GOT3 (cell line): ENCODE measurements at places on chromosomes 2 and 18.

DNA sequence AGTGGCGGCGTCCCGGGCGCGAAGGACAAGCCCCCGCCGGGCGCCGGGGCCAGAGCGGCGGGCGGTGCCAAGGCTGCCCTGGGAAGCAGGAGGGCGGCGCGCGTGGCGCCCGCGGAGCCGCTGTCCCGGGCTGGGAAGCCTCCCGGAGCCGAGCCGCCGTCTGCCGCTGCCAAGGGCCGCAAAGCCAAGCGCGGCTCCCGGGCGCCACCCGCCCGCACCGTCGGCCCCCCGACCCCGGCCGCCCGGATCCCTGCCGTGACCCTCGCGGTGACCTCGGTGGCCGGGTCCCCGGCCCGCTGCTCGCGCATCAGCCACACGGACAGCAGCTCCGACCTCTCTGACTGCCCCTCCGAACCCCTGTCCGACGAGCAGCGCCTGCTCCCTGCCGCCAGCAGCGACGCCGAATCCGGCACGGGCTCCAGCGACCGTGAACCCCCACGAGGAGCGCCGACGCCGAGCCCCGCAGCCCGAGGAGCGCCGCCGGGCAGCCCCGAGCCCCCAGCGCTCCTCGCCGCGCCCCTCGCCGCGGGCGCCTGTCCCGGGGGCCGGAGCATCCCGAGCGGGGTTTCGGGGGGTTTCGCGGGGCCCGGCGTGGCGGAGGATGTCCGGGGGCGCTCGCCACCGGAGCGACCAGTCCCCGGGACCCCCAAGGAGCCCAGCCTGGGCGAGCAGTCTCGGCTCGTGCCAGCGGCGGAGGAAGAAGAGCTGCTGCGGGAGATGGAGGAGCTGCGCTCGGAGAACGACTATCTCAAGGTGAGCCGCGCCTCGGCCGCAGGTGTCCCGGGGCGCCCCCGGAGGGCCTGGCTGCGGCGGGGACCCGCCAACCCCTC lies 820 bp downstream of the MTCL1 start:
- DNase-seq: no peak

DNA sequence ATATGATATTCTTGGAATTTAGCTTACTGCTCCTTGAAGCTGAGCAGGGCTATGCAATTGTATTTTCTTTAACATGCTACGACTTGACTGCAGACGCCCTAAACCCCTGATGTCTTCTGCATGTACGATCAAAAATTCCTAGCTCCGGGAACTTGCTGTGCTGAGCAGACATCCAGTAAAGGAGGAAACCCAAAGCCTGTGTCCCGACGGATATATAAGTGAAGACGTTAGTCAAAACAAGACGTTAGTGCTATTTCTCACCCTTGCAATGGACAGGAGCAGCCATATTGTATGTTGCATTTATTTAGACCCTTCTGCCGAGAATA lies 51.5 kb downstream of the SETBP1 start:
- no peak for DNase-seq

DNA sequence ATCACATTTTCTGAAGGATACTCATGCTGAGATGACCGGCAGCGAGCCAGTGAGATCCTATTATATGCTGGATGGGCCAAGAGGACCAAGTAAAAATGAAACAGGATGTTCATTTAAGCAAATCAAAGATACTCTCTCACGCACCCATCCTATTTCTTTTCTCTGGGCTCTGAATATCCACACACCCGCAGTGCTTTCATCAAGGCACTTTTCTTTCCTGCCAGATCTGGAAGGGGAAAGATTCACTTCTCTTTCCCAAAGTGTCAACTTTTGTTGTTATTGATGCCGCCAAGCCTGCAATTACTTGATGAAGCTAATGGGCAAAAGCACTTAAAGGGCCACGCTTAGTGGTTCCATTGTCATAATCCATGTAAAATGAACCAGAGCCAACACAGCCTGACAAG lies 191.9 kb upstream of the CHAC2 start:
- DNase-seq: no peak

GRCh38 chr2:40760071-40760666 lies 308.3 kb upstream of the SLC8A1 start:
- no peak for DNase-seq

DNA sequence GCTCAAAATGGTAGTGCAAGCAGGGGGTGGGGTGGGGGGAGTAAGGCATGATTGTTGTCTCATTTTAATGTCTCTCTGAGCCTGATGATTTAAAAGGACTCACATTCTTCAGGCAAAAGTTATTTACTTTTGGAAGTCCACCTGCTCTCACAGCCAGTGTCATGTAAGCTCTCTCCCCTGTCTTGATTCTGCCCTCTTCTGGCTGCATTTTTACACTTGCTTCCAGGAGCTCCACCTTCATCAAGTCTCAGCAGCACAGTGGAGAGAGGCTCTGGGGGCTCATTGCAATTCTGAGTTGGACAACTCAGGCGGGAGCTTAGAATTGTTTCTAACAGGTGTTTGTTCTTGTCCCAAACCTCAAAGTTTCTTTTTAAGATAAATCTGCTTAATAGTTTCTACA lies 39.2 kb downstream of the GNAL start:
- DNase-seq: no peak

DNA sequence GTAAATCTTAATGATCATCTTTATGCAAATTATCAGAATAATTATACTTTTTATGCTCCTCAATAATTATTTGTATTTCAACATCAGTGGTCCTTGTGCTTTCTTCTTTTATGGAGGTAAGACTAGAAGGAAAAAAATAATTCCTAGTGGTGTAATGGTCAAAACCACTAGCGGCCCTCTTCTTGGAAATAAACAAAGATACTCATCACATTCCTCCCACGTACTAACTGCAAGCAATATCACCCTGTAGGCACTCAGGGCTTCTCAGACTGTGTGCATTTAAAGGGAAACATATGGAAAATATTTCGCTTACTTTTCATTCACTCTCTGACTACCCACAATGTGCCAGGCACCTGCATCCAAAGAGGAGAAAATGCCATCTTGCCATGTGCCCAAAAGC lies 263.7 kb downstream of the DOK6 start:
- DNase-seq: no peak

DNA sequence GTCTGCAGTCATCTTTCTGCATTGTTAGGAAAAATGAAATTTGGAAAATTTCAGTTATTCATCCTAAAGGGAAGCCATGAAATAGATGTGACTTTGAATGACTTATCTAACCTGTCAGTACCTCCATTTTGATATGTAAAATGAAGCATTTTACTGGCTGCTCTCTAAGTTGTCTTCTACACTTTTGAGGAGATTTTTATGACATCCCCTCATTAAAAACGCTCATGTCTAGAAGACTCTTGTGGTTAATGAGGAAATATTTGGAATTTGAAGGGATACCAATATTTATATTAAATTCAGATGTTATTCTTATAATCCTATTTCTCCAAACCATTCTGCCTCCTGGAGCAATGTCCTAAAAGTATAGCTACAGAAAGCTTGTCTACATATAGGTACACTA lies 73.8 kb upstream of the THUMPD2 start:
- no peak for DNase-seq

- DNase-seq: no peak
Observed at GRCh38 chr18:69402533-69402989, 1.9 kb downstream of the DOK6 start.

DNA sequence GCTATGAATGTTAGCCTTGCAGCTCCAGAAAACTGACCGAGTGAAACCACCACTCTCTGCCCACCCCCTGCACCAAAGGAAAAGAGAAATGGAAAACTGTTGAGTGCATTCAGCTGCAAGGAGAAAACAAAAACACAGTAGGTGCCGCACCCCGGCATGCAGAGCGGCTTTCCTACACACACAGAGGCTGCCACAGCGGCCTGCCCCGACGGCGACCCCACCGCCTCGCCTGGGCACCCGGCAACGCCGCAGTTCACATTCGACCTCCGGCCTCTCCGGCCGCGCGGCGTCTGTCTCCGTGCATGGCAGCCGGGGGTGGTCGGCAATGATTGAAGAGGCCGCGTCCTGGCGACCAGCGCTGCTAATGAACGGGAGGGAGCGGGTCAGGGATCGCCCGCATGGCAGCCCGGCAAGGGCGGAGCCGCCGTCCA lies 417.1 kb upstream of the SALL3 start:
- no peak for DNase-seq

DNA sequence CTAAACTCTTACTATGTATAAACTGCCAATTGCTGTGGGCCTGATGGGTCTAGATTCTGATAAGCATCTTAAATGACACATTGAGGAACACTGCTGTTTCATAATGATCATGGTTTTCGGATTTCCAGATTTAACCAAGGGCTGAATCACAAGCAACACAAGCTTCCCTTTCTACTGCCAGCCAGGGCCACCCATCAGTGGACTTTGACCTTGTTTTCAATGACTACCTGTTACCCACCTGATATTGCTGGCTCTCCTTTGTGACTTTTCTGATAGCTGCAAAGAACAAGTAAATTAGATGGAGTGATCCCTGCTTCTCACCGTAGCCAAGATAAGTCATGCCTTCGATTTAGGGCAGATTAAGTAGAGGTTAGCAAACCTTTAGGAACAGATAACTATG lies 259.0 kb downstream of the PAX3 start:
- no peak for DNase-seq

- no peak for DNase-seq
Observed at GRCh38 chr2:236171181-236171679, 3.0 kb upstream of the GBX2 start.

GRCh38 chr18:22475426-22476100 lies 57.8 kb upstream of the CTAGE1 start:
- no peak for DNase-seq

- no peak for DNase-seq
Observed at GRCh38 chr2:30145826-30146336, 926 bp upstream of the YPEL5 start.

- DNase-seq: no peak
Observed at GRCh38 chr18:77068321-77069312, 64.0 kb downstream of the MBP start.

DNA sequence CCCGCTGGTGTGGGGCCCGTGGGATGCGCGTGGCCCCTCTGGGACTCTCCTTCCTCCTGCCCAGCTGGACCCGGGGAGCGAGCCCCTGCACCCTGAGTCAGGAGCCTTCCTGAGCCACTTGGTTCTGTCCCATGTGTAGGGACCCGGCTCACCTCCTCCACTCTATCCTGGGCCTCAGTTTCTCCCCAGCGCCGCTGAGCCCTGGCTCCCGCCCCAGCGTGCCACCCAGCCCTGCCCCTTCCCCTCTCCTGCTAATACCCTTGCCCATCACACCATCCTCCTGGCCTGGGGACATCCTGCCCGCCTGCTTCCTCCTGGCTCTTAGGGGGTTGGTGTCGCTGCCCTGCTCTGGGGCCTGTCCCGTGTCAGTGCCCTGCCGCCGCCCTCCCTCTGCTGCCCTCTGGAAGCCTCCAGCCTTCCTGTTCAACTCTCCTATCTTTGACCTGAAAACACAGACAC lies 24.8 kb downstream of the GPC1 start:
- no peak for DNase-seq

DNA sequence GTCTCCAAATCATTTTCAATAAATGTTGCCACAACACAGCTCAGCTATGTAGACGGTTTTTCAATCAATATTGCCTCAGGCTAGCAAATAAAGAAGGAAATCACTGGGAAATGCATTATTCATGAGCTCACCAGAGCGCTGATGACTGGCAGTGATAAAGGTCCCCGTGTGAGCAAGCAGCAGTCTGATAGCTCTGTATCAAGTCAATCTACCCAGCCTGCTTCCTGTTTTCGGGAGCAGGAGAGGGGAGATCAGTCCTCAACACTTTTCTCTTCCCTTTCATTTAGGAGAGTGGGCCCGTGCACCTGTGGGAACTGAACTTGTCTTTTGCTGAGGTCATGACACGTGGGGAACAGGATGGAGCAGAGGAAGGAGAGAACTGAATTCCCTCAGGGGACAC lies 253.9 kb upstream of the SIX2 start:
- no peak for DNase-seq

GRCh38 chr2:229856413-229856812 lies 65.4 kb downstream of the TRIP12 start:
- no peak for DNase-seq

GRCh38 chr2:39541011-39541930 lies 104.2 kb upstream of the MAP4K3 start:
- DNase-seq: no peak

- no peak for DNase-seq
Observed at GRCh38 chr2:168320267-168320666, 72.9 kb upstream of the STK39 start.

- DNase-seq: no peak
Observed at GRCh38 chr18:56200381-56200911, 437.9 kb downstream of the TXNL1 start.

DNA sequence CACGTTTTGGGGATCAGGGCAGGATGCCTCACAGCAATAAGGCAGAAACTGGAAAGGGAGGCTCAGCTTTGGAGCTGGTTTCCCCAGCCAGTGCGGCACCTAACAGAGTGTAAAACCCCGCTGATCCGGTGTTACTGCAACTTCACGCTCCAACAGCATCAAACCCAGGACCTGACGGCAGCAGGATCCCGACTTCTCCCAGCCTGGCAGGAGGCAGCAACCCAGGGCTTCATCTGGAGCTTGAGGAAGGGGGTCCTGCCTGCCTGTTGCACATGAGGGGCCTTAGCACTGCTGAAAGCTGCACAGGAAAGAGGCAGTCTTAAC lies 209.8 kb downstream of the MGAT5 start:
- no peak for DNase-seq

DNA sequence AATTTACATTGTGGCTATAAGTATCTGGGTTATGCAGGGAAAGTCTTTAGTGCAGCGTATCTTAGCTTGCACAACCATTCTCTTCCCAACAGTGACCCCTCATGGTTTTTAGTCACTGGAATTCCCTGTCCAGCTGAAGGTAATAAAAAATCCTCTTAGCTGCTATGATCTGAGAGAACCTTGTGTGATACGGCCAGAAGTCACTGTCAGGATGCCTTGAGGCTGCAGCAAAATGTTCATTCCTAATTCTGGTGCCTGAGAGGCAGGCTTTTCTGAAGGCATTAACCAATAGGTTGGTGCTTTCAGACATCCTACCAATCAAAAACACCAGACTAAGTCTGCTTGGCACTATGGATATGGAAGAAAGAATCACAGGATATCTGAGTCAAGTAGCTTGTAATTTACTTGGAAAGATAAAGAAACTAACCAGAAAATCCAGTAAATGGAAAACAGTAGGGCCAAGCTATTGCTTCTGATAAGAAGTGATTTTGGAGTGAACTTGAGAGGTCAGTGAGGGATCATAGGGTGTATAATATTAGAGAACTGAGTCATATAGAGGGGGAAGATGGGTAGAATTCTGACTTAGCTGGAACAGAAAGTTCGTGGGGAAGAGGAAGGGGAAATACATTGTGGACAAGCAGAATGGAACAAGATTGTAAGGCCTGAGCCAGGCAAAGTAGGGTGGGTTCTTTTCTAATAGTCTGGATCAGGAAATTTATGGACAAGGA lies 89.0 kb upstream of the SLC14A2 start:
- no peak for DNase-seq

- no peak for DNase-seq
Observed at GRCh38 chr18:43236921-43237320, 40.4 kb downstream of the SYT4 start.

DNA sequence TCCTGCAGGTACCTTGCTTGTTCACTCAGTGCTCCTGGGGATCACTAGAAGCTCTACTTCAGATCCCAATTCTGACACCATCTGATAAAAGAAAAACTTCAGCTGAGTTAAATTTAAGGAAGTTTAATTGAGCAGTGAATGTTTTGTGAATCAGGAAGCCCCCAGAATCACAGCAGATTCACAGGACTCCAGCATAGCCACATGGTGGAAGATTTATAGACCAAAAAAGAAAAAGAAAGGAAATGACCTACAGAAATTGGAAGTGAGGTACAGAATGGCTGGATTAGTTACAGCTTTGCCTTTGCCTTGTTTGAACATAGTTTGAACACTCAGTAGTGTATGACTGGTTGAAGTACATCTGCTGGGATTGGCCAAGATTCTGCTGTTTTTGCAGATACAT lies 182.7 kb upstream of the SCN7A start:
- DNase-seq: no peak

GRCh38 chr2:239311132-239312040 lies 89.4 kb downstream of the HDAC4 start:
- no peak for DNase-seq
